ENCODE measurements at places on chromosomes 5 and 9.

GRCh38 chr9:7782400-7783120 lies 17.0 kb downstream of the DMAC1 start:
- DNase-seq, result no peak
- H3K36me3 ChIP-seq, result no peaks in the 10 kb centered on the region
- H3K27ac ChIP-seq, result no peak overlapping the region
- no peaks in the 10 kb centered on the region for H3K4me1 ChIP-seq

DNA sequence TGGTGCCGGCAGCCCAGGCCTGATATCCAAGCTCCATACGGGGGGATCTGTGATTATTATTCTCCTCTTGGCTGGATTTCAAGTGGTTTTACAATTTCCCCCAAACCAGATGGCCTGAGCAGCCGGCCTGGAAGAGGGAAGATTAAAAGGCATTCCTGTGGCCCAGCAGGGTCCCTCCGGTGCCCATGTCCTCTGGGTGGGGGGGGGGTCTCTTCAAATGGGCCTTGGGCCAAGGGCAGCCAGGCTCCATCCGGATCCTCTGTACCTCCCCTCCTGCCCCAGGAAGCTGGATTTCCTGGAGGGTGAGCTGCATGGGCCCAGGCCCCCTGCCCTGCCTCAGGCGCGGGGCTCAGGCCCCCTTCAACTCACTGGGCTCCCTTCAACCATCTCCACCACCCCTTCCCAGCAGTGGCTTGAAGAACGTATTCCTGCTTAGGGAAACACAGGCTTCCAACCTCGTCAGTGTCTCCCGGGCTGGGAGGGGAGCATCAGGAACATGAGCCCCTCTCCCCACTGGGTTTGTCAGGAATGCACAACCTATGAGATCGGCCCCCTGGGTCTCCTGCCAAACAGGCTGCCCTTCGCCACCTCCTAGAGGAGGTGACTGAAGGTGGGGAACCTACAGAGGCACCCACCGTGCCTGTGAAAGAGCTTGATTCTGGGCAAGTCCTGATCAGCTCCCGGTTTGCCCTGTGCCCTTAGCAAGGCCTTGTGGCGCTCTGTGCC lies 62.9 kb upstream of the ORM1 start:
- no peaks in the 10 kb centered on the region for H3K4me1 ChIP-seq
- H3K36me3 ChIP-seq, result peaks cover 2% of the 10 kb centered on the region
- H3K4me3 ChIP-seq, result no peak overlapping the region
- DNase-seq, result no peak

- H3K4me3 ChIP-seq, result no peak overlapping the region
- no peaks in the 10 kb centered on the region for H3K27me3 ChIP-seq
- no peaks in the 10 kb centered on the region for H3K4me1 ChIP-seq
- H3K27ac ChIP-seq, result no peak overlapping the region
- H3K36me3 ChIP-seq, result no peaks in the 10 kb centered on the region
- DNase-seq, result no peak
These were observed 193.3 kb upstream of the SNX2 start for GRCh38 chr5:122581629-122582028.

GRCh38 chr9:137305060-137305797 lies 3.2 kb upstream of the NRARP start:
- peak overlapping the region; percentile 68 for H3K4me3 ChIP-seq
- peak overlapping the region; percentile 27 for H3K27ac ChIP-seq
- DNase-seq, result no peak

- no peaks in the 10 kb centered on the region for H3K4me1 ChIP-seq
- H3K4me3 ChIP-seq, result no peak overlapping the region
- DNase-seq, result no peak
- H3K27me3 ChIP-seq, result no peaks in the 10 kb centered on the region
- no peaks in the 10 kb centered on the region for H3K36me3 ChIP-seq
- H3K27ac ChIP-seq, result no peak overlapping the region
These were observed 433.4 kb upstream of the TNC start for GRCh38 chr9:115551396-115551795.

DNA sequence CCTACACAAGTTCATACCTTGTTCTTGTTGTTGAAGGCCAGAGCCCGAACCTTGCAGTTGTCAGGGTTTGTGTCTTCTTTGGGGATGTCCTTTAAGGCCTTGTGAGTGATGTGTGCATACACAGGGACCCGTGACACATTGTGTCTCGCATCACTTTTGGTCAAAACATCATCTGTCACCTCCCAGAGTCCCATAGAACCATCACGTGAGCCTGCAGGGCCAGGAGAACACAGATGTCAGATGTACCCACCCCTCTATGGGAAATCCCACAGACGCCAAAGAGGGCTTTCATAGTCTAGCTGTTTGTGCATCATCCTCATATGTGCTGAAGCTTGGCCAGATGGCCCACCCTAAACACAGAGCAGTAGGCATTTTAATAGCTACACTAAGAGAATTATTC lies 28.2 kb downstream of the DCAF12 start:
- no peak for DNase-seq
- no peak overlapping the region for H3K4me3 ChIP-seq
- H3K27ac ChIP-seq, result no peak overlapping the region
- peaks cover 68% of the 10 kb centered on the region for H3K36me3 ChIP-seq

DNA sequence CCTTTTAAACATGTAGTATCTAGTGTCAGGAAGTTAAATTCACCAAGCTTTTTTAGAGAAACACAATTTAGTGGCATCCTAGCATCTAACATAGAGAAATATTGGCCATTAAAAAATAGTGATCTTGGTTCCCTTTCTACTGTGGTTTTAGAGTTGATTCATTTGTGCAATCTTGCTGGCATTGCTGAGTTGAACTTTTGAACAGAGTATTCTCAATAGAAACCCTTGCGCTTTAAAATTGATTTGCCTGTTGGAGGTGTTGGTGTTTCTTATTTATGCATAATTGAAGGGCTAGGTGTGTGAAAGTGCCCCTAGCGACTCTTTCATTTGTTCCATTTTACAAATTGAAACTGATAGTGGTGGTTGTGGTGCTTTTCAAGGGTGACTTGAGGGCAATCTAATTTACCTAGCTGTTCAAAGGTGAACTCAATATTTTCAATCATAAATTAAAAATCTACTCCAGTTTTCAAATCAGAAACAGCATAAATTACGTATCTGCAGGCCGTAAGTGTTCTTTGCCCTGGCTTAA lies 73.0 kb upstream of the MPDZ start:
- no peaks in the 10 kb centered on the region for H3K27me3 ChIP-seq
- H3K27ac ChIP-seq, result no peak overlapping the region
- H3K36me3 ChIP-seq, result no peaks in the 10 kb centered on the region
- H3K4me1 ChIP-seq, result no peaks in the 10 kb centered on the region

GRCh38 chr9:84917366-84918070 lies 248.0 kb downstream of the NTRK2 start:
- H3K27me3 ChIP-seq, result no peaks in the 10 kb centered on the region
- no peak overlapping the region for H3K4me3 ChIP-seq
- H3K27ac ChIP-seq, result no peak overlapping the region
- H3K36me3 ChIP-seq, result no peaks in the 10 kb centered on the region
- H3K4me1 ChIP-seq, result no peaks in the 10 kb centered on the region
- DNase-seq, result no peak

DNA sequence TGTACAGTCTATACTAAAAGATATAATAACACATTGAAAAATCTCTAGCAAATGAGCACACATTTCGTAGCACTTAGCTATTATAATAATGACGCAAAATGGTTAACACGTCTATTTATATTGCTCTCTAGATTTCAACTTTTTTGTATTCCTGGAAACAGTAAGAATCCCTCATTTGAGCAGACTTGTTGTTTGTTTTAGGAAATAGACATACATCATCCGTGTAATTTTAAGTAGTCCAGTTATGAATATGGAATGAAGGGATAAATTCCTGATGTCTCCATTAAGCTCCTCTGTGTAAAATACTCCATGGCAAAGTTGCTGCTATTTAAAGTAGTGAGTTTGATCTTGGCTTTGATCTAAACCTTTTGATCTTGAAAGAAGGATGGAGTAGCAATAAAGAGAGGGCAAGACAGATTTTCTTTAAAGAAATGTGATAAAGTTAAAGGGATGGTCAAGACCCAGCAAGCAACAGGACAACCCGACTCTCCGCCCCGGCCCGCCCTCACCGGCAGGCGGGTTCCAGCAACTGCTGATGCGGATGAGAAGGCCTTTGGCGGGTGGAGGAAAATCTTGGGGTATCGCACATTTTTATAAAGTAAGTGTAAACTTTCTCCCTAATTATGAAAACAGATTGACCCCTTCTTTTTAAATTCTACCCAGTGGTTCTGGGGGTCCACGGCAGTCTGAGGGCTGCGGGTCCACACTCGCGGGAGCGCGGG lies 277.4 kb downstream of the AOPEP start:
- H3K4me1 ChIP-seq, result peaks cover 7% of the 10 kb centered on the region
- H3K36me3 ChIP-seq, result peaks cover 8% of the 10 kb centered on the region
- no peak for DNase-seq

DNA sequence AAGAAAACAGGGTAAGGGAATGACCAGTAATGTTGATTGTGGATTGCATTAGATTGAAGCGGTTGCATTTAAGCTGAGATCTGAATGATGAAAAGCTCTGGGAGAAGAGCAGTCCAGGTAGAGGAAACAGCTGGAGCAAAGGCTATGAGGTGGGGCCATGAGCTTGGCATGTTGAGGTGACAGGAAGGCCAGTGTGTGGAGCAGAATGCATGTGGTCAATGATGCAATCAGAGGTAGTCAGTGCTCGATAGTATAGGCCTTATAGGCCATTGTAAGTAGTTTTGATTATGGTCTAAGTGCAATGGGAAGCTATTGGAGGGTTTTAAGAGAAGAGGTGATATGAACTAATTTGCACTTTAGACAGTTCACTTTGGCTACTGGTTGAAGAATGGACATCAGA lies 270.4 kb downstream of the ARHGAP26 start:
- no peaks in the 10 kb centered on the region for H3K36me3 ChIP-seq
- no peaks in the 10 kb centered on the region for H3K4me1 ChIP-seq
- no peak overlapping the region for H3K27ac ChIP-seq
- no peaks in the 10 kb centered on the region for H3K27me3 ChIP-seq

- H3K27ac ChIP-seq, result no peak overlapping the region
- no peaks in the 10 kb centered on the region for H3K36me3 ChIP-seq
- H3K4me1 ChIP-seq, result peaks cover 1% of the 10 kb centered on the region
- DNase-seq, result no peak
- no peaks in the 10 kb centered on the region for H3K27me3 ChIP-seq
These were observed 4.0 kb upstream of the ATP6V1G1 start for GRCh38 chr9:114583371-114584155.

DNA sequence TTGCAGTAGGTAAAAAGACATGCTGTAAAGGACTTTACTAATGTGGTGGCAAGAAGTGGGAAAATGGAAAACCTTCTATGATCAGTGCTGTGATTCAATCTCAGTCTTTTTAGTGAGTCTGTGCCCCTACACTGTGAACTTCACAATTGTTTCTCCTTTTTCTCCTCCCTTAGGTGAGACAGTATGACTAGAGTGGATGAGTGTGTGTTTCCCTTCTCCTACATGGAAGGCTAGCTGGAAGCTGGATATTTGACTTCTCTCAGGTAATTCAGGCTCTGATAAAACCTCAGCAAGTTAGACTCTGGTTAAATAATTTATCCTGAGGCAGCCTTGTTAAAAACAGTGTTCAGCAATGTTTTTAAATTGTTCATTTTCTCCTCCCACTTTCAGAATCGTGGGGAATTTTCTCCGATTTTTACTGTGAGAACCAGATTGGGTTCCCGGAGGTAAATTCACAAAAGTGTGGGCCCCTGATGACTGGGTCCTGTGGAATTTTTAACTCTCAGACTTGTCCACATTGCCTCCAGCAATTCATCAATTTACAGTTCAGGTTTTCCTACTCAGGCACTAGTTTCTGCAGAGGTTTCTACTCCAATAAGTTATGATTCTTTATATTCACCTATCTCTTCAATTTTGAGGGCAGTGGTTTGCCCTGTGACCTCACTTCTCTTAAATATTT lies 149.1 kb upstream of the PIK3R1 start:
- no peaks in the 10 kb centered on the region for H3K36me3 ChIP-seq
- no peaks in the 10 kb centered on the region for H3K4me1 ChIP-seq
- no peak overlapping the region for H3K4me3 ChIP-seq
- no peaks in the 10 kb centered on the region for H3K27me3 ChIP-seq
- no peak overlapping the region for H3K27ac ChIP-seq

GRCh38 chr5:59007460-59008063 lies 424.7 kb downstream of the RAB3C start:
- H3K4me3 ChIP-seq, result no peak overlapping the region
- H3K27ac ChIP-seq, result no peak overlapping the region
- no peaks in the 10 kb centered on the region for H3K27me3 ChIP-seq
- DNase-seq, result no peak

- peaks cover 34% of the 10 kb centered on the region for H3K36me3 ChIP-seq
- H3K27me3 ChIP-seq, result no peaks in the 10 kb centered on the region
- no peak for DNase-seq
- H3K4me3 ChIP-seq, result no peak overlapping the region
- H3K4me1 ChIP-seq, result no peaks in the 10 kb centered on the region
- H3K27ac ChIP-seq, result no peak overlapping the region
These were observed 57.7 kb downstream of the APC start for GRCh38 chr5:112795342-112795741.

DNA sequence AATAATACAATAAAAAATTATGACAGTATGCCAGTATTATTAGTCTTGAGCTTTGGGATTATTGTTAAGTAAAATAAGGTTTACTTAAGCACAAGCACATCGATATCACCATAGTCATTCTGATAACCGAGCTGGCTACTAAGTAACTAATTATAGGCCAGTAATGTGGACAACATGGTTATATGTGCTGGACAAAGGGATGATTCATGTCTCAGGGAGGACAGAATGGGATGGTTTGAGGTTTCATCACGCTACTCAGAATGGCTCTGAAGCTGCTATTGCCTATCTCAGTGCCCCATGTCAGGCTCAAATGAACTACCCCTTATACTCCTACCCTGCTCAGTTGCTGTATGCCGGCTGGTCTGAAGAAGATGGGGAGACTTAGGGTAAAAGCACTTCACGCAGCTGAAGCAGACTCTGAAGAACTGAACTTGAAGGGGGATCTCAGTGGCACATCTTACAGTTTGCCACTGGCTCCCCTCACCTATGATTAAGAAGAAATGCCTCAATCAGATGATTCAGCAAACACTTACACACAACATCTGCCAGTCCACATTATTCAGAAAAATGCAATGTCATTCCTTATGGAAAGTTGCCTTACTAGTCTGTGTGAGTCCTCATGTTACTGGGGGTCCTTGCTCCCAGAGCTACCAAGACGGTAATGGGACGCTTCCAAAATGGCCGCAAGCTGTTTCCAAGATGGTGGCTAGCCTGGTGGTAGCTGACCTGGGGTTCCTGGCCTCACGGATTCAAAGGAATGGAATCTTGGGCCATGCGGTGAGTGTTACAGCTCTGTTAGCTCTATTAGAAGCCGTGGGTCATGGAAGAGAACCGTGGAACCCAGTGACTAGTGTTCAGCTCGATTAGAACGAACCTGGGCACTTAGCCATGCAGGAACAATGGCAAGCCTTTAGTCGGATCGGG lies 1098.6 kb downstream of the TAF11L14 start:
- no peak overlapping the region for H3K27ac ChIP-seq
- DNase-seq, result no peak
- H3K4me3 ChIP-seq, result no peak overlapping the region
- H3K27me3 ChIP-seq, result no peaks in the 10 kb centered on the region

- H3K27me3 ChIP-seq, result no peaks in the 10 kb centered on the region
- no peaks in the 10 kb centered on the region for H3K4me1 ChIP-seq
- no peaks in the 10 kb centered on the region for H3K36me3 ChIP-seq
- no peak for DNase-seq
These were observed 1968.4 kb downstream of the EFNA5 start for GRCh38 chr5:105702323-105702722.
